ENCODE measurements at places on chromosomes 6 and 20.

- DNase-seq: peak; percentile 94
Measured at GRCh38 chr20:56468316-56469076, at the start of gene RTF2. Gene RTF2 (plus strand): TSS chr20:56468627. CDS start chr20:56468698, 71 bp downstream.

GRCh38 chr20:9172851-9173250 is 104.0 kb downstream of the PLCB4 start:
- DNase-seq: no peak

DNA sequence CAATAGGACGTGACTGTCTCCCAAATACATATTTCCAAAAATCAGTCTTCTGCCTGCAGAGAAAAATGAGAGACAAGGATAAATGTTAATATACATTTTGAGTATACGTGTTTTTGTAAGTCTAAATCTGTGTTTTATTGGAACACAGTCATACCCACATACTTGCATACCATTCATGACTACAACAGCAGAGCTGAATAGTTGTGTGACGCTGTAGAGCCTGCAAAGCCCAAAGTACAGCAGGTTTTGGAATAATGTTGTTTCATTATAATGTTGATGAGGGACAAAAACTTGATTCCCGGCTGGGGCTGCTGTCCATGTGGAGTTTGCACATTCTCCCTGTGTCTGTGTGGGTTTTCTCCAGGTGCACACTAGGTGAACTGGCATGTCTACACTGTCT is 23.8 kb upstream of the FBXO9 start:
- DNase-seq: no peak

- DNase-seq: no peak
Measured at GRCh38 chr20:60381643-60382400, 423.6 kb downstream of the CDH26 start.

DNA sequence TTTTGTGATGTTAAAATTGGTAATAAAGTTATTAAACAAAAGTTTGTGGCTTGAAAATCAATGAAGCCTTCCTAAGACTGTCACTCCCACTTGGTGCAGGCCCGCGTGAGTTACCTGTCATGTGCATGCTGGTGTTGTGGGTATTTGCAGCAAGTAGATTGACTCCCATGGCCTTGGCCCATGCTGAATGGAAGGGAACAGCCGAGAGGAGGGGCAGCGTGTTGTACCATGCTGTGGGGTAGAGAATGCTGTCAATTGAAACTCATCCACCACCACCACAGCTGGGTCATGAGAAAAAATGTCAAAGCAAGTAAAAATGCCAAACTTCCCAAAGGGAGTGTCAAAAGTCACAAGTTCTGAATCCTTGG is 12.7 kb upstream of the VNN1 start:
- DNase-seq: no peak

GRCh38 chr6:134029495-134030455 is 22.6 kb downstream of the SLC2A12 start:
- no peak for DNase-seq

GRCh38 chr20:60482221-60483008 is 524.2 kb downstream of the CDH26 start:
- no peak for DNase-seq

- DNase-seq: peak; percentile 15
Measured at GRCh38 chr20:21240394-21240793, 62.7 kb upstream of the XRN2 start.

DNA sequence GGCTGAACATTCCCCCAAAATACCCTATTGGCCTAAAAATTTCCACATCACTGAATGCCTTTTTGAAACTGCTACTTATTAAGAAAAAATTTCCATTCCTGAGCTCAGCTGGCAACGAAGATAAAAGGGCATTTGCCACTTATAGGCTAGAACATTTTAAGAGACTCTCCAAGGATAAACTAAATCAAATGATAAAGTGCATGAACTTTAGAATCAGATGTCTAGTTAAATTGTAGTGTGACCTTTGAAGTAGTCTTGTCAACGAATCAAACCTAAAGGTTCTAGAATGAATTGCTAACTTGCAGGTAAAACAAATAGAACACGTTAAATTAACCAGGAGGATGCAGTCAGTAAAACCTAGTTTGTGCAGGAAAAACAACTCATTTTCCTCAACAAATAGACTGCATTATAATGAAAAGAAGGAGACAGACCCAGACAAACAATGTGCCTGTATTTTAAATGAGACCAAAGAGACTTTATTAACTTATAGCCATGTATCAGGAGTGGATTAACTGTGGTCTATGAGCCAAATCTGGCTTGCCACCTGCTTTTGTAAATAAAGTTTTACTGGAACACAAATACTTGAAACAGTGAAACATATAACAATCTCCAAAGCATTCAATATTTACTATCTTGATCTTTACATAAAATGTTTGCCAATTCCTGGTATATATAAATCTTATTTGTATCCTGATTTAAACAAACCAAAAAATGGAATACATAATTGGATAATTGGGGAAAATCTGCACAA is 184.4 kb downstream of the MEI4 start:
- no peak for DNase-seq

DNA sequence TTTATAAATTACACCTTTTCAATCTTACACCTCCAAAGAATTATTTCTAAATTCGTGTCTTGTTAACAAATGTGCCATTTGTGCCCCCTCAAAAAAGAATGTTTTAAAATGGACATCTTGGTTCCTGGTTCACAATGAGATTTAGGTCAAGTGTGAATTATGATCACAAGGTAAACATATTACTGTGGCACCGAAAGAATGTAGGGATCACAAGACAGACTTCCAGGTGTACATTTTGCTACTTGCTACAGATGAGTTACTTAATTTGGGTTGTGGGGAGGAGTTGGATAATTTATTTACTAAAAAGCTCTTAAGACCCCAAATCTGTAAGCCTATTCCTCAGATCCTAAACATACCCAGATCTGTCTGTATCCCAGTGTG is 25.0 kb upstream of the ADTRP start:
- DNase-seq: no peak

DNA sequence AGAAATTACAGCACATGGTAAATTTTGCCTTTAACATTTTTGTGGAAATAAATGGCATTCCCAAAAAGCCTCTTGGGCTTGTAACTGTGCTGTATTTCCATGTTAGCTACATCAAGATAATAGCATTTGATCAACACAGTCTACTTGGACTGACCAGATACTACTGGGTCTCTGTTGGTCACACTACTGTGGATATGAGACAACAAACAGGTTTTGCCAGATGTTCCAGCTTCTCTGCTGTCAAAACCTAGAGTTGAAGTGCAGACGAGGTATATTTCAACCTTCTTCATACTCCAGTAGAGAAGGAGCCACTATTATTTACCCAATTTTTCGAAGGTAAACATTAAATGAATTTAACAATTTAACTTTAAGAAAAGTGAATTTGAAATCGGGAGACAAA is 284.7 kb upstream of the CITED2 start:
- DNase-seq: no peak

GRCh38 chr6:167721291-167721690 is 105.4 kb upstream of the AFDN start:
- no peak for DNase-seq

DNA sequence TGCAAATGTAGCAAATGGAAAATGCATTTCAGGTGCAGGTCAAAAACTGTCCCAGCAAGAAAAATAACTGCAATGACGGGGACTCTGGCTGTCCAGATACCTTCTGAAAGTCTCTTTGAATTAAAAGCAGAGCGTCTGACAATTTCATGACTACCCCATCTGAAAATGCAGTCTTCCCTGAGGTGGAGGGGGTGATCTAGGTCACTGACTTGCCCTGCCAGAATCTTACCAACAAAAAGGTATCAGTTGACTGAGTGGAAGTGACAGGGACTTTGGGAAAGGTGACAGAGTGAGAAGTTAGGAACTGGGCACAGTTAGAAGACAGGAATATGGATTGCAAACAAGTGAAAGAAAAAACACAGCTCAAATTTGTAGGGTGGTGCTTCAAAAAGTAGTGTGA is 402.2 kb downstream of the DHX35 start:
- DNase-seq: no peak

GRCh38 chr6:64062960-64063683 is 427.5 kb downstream of the PHF3 start:
- DNase-seq: no peak

- no peak for DNase-seq
Measured at GRCh38 chr6:161200610-161201370, 73.1 kb downstream of the AGPAT4 start.

- DNase-seq: no peak
Measured at GRCh38 chr6:25056130-25056529, 120.4 kb upstream of the RIPOR2 start.

DNA sequence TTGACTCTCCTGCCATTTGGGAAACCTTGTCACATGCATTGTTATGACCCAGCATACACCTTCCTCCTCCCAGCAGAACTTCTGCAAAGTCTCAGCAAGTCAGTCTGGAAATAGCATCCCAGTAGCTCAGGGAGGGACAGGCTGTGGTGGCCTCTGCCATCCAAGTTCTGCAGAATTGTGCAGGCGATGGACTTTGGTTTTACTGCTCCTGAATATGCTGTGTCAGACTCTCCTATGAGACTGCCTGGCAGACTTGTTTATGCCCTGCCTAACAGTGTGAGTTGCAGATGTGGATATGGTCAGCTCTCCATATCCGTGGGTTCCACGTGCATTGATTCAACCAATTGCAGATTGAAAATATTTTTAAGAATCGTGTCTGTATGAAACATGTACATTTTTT is 52.8 kb downstream of the SNRNP48 start:
- DNase-seq: no peak

- DNase-seq: no peak
Measured at GRCh38 chr6:101544286-101544685, 150.8 kb downstream of the GRIK2 start.

DNA sequence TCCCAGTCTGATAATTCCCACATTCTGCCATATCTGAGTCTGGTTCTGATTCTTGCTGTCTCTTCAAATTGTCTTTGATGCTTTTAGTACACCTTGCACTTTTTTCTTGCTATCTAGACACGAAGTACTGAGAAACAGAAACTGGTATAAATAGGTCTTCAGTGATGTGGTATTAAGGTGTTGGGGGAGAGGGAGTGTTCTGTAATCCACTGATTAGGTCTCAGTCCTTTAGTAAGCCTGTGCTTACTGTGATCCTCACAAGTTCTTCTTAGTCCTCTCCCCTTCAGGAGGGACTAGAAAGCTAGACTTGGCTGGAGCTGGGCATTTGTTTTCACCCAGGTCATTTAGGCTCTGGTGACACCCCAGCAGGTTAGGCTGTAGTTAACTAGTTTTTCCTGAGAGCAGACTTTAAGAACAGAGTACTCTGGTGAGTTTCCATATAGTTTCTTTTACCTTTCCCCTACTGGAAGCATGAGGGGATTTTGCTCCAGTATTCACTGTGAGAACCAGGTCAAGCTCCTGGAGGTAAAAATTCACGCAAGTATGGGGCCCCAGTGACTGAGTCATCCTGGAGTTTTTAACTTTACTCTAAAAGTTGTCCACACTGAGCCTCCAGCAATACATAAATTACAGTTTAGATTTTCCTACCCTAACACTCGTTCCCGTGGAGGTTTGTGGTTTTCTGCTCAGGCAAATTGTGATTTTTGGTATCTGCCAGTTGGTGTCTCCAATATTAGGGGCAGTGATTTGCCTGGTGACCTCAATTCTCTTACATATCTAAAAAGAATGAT is 154.6 kb downstream of the CDKAL1 start:
- DNase-seq: no peak

DNA sequence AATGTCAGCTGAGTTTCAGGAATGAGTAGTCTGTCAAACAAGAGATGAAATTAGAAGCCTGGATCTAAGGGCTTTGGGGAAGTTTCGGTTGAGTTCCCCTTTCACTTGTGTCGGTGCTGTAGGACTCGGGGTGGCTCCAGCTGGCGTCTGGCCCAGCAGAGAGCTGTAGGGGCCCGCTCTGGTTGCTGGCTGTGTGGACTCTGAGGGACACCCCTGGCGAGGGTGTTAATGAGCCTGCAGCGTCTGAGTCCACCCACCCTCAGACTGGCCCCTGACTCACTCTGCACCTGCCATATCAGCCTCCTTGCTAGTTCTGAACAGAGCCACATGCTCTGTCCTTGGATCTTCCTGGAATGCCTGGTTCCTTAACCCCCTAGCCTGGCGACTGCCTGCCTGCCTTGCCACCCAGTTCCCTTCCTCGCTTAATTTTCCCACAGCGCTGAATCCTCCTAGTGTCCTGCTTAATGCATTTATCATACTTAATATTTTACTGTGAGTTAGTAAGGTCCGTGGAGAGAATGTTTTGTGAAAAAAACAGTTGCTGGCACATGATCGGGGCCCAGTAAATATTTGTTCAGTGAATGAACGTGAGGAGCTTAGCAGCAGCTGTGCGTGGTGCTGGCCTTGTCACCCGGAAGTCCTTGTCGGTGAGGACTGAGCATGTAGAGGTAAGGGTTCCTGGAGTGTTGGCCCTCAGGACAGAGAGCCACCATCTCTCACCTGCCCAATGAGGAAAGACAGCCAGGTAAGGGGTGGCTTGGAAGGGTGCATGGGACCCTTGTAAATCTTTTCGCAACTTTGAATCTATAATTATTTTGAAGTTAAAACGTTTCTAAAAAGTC is 1.6 kb downstream of the DNAJC5 start:
- DNase-seq: no peak

GRCh38 chr6:81228912-81229555 is 523.4 kb downstream of the TENT5A start:
- no peak for DNase-seq

DNA sequence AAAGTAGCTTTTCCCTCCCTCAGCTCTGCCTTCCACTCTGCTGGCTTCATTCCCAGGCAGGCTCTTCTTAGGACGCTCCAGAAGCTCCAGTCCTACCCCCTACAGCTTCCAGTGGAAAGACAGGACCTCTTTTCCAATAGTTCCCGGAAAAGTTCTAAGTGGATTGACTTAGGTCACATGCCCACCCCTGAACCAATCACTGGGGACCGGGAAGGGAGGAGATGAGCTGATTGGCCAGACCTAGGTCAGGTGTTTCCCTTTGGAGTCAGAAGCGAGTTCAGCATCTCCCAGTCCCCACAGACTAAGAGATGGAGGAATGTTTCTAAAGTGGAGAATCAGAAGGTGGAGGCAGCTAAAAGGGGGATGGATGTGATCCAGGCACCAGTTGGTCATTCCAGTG is 62.9 kb upstream of the KCNG1 start:
- DNase-seq: no peak

DNA sequence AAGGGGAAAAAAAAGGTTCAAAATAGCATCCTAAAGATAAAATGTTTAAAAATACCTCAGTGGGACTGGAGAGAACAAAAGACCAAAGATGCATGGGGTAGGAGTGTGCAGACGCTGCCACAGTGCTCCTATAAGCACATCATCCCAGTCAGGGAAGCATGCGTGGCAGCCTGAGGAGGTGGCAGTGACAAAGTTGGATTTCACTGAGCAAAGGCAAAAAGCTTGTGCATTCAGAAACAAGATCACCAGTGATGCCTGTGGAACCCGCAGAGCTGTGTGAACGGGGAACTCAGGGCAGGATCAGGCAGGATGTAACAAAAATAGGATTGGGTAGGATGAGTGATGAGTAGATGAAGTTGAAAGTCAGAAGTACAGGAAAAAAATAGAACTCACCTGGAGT is 116.1 kb downstream of the RIMS1 start:
- DNase-seq: no peak
